ENCODE measurements at places on chromosomes 11 and 22.
A peak's percentile ranks its signal among the peaks of the same experiment; 100 is the strongest.

DNA sequence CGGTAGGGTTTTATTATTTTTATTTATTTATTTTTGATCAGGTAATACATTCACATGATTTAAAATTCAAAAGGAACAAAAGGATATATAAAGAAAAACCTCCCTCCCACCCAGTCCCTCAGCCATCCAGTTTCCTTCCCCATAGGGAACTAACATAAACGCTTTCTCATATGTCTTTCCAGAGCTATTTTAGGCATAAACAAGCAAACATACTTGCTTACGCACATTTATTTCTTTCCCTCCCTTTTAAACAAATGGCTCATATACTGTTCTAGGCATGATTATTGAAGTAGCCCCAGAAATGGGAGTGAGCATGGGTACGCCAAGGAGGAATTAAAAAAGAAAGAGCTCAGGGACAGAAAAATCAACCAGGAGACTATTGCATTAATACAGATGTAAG lies 63.7 kb downstream of the LIF start:
- no peak for DNase-seq

DNA sequence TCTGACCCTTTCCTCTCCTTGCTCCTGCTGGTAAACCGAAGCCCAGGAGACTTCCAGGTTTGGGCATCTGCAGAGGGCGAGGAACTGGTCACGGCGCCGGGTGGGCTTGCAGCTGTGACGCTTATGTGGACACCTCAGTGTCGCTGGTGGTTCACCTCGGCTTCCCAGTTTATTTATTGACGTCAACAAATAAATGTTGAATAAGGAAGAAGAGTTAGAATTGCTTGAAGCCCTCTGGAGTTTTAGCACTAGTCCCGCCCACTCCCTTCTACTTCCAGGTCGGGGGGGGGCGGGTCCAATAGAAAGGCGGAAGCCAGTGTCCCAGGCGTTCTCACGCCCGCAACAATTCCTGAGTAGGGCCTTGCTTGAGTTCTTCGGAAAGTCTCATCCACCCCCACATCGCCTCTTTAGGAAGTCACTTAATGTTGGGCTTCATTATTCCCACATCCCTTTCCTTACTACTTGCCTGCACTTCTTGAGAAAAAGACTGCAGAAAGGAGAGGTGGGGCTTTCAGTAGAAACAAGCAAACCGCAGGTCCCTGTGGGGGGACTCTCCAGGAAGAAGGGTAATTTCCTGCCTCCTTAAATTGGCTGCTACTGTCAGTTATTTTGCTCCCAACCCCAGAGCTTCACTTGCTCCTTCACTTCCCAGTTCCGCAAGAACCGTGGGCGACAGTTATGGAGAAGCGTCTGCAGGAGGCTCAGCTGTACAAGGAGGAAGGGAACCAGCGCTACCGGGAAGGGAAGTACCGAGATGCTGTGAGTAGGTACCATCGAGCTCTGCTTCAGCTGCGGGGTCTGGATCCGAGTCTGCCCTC lies at the start of gene TTC9C:
TSS of gene TTC9C (plus strand) at position 316 of the 818 bp plus-strand sequence. CDS start at position 679, 363 bp downstream.
- peak; percentile 72 for DNase-seq

GRCh38 chr22:34879001-34879400 lies 187.0 kb upstream of the ISX start:
- no peak for DNase-seq

DNA sequence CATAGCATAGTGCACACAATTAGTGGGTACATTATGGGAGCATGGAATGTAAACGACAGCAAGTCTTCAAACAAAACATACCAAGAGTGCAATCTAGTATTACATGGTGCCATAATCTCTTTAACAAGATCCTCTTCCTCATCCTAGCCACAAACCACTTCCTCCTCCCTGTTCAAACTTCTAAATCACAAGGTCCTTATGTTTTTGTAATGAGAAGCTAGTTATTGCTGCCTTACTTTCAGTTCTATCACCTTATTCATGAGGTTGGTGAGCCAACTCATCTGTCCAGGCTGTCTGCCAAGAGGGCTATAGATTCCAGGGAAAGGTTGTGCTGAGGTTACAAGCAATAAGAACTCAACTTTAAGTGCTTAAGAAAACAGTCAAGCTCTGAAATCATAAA lies 195.4 kb upstream of the ARHGAP20 start:
- no peak for DNase-seq

- no peak for DNase-seq
These were observed 2.4 kb downstream of the GRK3 start for GRCh38 chr22:25566898-25567235.
